Stimulated activated CD4-positive, alpha-beta T cell treated with anti-CD3 and anti-CD28 coated beads, Interleukin-15, amount 100 ng/mL, for 24 hours (primary cell): ENCODE measurements at places on chromosomes 2 and 18.

- DNase-seq, result no peak
Measured at GRCh38 chr2:72511906-72512305, 313.9 kb downstream of the EXOC6B start.

GRCh38 chr2:197189426-197190099 is 121.0 kb downstream of the ANKRD44 start:
- DNase-seq, result no peak

- DNase-seq, result no peak
Measured at GRCh38 chr2:239008004-239008403, 160.1 kb downstream of the TWIST2 start.

- DNase-seq, result no peak
Measured at GRCh38 chr2:231129216-231129615, 4.4 kb upstream of the HTR2B start.

DNA sequence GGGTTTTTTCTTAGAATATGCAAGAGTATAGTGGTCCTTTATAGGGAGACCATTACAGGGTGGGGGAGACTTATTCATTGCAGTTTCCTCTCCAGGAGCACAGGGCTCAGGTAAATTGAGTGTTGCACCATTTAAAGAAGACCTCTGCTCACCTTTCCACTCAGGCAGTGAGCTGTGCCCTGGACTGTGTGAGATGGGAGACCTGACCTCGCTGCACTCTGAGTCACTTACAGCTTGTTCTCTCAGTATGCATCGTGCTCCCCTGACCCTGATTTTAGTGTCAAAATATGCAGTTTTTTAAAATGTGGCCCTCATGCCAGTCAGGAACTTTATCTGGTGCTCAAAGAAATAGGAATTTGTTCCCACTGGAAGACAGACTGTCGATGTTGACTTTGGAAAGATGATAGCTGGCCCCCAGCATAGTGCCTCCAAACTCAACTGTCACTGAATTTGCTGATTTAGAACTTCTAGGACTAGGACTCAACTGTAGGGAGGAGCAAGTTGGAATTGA is 146.7 kb upstream of the EPAS1 start:
- no peak for DNase-seq

DNA sequence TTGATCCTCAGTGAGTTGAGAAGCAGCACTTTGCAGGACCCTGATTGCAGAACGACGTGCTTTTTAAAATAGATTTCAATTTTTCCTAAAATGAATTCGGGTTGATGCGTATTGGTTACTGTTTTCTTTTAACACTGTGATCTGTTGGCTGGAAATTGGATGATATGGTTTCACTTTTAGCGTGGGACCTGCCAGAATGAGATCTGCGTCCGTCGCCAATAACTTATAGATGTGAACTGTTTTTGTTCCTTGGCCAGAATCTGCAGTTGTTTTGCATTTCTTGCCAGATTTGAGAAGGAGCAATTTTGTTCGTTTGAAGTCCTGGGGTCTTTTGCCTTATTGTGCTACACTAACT is 703 bp downstream of the UGGT1 start:
- no peak for DNase-seq

- no peak for DNase-seq
Measured at GRCh38 chr2:189659734-189660133, 1.5 kb upstream of the ASNSD1 start.

DNA sequence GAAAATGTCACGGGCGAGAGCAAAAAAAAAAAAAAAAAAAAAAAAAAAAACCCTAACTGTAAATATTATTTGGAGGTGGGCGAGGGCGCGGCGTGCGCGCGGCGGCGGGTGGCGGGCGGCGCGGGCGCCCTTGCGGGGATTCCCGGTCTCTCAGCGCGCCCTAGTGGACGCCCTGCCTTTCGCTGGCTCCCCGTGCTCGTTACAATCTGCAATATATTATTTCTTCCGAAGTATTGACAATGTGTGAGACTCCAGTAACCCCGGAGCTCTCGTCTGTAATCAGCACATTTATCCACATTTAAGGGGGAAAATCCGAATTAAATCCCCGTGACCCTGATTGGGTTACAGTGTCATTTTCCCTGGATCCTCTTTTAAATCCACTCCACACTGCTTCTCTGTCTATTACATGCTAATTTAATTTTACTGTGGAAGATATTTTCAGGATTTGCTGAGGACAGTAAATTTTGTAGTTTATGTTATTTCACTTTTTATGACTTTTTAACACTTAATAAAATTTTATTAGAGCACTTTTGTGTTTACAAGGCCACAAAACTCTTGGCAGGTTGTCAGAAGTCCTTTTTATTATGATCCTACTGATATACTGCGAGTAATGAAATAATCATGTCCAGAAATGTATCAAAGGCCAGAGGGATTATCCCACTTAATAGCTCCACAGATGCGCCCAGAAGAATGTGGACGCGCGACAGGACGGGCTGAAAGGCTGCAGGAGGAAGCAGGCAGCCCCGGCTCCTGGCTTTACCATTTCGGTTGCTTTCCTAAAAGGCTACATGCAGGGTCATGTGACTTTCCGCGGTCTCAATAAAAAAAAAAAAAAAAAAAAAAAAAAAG is 369.1 kb downstream of the MTX2 start:
- peak; percentile 75 for DNase-seq

DNA sequence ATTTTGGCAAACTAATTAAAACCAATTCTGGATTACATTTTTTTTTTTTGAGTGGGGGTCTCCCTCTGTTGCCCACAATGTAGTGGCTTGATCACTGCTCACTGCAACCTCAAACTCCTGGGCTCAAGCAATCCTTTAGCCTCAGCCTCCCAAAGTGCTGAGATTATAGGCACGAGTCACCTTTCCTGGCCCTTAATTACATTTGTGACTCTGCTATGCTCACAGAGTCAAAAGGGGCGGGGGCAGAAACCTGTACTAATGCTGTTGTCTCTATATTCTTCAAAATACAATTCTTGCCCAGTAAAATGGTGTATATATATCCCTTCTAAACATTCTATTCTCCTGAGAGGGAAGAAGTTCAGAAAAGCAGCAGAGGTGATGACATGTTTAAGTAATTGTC is 23.2 kb downstream of the PRKD3 start:
- no peak for DNase-seq

- no peak for DNase-seq
Measured at GRCh38 chr2:415986-416610, 128.2 kb upstream of the ALKAL2 start.

DNA sequence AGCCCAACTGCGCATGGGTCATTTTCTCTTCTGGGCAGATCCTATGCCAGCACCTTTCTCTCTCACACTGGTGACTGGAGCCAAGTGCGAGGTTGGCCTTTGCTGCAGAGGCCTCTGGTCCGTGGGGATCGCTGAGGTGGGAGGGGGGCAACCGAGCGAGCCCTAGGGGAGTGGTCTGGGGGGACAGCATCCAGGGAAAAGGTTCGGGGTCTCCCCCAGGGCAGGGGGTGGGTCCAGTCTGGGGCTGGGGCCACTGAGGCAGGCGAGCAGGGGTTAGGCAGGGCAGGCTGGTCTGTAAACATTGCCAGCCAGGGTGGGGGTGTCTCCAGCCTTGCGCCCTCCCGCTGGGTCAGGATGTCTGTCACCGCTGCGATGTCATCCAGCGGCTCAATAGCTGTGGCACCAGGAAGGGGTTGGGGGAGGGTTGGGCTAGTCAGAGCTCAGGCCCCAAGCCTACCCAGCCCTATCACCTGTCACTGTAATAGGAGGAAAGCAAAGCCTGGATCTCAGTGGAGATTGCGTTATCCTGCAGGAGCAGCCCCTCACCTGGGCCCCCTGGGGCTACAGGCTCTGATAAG is 4.7 kb downstream of the WDR54 start:
- DNase-seq, result no peak

GRCh38 chr18:47953471-47953931 is 23.0 kb upstream of the SMAD2 start:
- peak; percentile 30 for DNase-seq

DNA sequence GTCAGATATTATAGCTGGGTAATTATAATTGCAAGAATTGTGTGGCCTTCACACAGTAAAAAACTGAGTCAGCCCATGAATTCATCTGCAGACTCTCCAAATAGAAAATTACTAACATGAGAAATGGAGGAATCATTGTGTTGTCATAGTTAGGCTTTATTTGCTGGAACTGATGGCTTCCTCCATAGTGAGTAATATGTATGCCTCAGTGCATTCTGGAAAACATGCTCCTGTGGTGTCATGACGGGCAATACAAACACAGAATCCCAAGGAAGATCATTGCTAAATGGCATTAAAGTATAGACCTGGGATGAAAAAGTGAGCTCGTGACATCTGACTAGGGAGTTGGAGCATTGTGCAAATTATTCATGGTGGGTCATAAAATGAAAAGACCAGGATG is 23.6 kb upstream of the NMS start:
- no peak for DNase-seq
